ENCODE measurements at places on chromosomes 16 and 17.

DNA sequence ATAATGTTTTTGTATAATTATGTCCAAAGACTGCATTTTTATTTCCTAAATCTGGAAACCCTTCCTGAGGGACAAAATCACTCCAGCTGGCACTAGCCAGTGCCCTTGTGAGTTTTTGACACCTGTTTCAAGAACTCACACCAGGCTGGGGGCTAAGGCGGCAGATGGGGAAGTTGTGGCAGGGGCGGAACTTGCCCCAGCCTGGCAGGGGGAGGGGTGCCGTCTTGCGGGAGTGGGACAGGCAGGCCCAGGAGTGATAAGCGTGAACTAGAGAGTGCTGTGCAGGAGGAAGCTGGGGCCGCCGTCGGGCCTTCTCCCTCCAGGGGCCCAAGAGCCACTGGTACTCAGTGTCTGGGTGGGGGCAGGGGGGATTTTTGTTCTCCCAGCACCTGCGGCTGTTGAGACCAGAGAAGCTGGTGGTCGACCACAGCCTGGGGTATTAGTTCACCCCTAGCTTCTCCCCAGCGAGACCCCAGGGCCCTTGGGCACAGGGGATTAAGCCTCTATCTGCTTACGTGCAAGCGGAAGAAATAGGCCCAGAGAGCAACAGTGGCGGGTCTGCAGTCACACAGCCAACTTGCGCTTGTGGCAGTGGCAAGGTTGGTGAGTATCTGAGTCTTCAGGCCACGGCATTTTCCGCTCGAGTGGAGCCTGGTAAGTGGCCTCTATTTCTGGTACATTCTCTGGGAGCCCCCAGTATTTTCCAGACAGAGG lies 40.2 kb upstream of the PLCG2 start:
- DNase-seq: no peak

- DNase-seq: no peak
Observed at GRCh38 chr17:28577466-28577824, 750 bp upstream of the ALDOC start.

DNA sequence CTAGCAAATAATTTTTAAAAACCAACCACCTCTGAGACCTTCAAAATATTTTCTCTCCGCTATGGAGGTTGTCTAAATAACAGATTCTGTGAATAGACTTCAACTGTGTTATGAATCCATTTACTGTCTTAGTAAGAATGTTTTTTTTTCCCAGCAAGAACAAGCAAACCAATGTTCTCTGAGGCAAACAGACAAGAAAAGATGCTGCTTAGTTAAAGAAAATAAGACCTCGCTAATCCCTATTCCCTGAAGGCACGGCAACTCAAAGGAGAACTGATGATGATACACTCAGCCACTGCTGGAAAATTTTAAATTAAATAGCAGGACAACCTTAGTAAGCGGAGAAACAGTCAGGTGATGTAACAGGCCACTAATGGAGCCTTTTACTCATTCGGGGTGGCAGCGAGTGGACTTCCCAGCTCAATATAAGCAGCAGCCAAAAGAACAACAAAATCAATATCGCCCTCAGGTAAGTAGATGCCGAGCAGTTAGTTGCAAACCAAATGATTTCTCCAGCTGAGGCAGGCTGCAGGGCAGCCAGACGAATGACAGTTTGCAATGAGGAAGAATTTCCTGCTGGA lies 81.8 kb downstream of the CPPED1 start:
- no peak for DNase-seq

- peak; percentile 83 for DNase-seq
Observed at GRCh38 chr16:720990-721764, at the start of gene ANTKMT. ANTKMT (plus strand) TSS chr16:721146; CDS start chr16:721275, 129 bp downstream.

DNA sequence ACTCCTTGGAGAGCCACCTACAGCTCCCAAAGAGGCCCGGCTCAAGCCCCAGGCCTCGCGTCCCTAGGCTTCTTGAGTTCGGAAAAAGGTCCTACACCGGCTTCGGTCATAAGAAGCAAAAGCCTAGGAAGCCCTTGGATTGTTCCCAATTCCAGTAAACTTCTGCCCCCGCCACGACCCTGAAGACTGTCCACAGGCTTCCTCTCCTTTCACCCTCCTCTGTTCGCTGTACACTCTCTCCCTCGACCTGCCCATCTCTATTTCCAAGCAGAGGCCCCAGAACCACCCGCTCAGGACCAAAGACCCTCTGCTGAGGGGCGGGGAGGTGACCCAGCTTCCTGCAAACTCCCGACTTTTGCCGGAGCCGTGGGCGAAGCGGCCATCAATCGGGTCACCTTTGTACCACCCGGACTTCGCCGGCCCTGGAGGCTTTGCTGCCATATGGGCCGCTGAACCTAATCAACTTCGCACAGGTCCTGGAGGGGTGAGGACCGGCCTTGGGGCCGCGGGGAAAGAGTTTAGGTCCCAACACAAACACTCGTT lies 2.7 kb downstream of the HOXB2 start:
- no peak for DNase-seq

DNA sequence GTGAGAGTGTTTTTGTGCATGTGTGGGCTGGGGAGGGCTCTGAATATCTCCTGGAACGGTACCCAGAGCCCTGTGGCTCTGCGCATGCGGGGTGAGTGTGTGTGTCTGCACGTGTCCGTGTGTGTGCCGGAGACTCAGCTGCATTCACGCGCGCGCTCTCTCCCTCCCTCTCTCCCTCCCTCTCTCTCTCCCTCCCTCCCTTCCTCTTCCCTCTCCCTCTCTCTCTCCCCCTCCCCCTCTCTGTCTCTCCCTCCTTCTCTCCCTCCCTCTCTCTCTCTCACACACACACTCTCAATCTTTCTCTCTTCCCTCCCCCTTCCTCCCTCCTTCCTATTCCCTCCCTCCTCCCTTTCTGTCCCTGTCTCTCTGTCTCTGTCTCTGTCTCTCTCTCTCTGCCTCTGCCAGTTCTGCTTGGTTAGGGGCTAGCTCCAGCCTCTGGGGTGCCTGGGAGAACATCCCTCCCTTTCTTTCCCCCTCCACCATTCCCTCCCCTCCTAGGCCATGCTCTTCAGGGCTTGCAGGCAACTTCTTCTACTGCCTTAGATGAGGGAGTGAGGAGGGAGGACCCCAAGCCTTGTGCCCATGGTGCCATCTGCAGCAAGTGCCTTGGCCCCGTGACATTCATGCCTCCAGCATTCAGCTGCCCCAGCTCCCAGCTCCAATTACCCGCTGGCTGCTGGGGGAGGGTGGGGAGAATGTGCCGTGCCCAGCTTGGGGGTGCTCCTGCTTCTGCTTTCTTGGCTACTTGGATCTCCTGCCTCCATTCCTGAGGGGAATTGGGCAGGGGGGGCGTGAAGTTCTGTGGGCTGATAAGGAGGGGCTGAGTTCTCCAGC lies 6.4 kb downstream of the THRA start:
- peak; percentile 70 for DNase-seq

- no peak for DNase-seq
Observed at GRCh38 chr17:3544365-3544764, 13.2 kb downstream of the TRPV3 start.

DNA sequence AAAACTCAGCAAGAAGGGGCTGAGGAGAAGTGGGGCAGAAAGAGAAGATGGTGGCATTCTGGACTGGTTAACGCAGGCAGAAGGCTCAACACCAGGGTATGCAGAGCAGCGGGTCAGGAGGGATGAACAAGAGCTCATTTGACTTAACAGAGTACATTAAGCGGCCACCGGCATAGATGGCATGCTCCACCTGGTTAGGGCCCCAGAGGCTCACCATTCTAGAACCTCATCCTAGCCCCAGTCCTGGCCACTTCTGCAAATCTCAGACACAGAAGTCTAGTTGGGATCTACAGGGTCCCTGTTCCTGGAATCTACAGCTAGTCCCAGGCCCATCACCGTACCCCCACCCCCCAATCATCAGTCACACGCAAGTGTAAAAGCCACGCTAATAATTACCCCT lies 1.7 kb upstream of the MYO1C start:
- DNase-seq: no peak

DNA sequence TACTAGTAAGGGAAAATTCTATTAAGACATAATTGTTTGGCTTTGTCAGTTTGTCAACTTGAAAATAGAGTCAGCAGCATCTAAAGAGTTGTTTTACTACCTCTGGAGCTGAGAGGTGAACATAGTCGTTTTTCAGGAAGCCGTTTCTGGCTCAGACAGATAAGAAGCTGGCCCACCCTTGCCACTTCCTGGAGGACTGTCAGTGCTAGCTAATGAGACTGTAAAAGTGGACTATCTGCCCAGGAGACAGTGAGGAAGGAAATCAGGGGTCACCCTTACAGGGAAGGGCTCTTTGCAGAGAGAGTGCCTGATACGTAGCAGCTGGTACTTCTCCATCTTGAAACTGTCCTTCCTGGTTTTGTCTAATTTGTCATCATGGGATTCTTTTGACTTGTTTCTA lies 328.7 kb downstream of the WWOX start:
- DNase-seq: no peak

DNA sequence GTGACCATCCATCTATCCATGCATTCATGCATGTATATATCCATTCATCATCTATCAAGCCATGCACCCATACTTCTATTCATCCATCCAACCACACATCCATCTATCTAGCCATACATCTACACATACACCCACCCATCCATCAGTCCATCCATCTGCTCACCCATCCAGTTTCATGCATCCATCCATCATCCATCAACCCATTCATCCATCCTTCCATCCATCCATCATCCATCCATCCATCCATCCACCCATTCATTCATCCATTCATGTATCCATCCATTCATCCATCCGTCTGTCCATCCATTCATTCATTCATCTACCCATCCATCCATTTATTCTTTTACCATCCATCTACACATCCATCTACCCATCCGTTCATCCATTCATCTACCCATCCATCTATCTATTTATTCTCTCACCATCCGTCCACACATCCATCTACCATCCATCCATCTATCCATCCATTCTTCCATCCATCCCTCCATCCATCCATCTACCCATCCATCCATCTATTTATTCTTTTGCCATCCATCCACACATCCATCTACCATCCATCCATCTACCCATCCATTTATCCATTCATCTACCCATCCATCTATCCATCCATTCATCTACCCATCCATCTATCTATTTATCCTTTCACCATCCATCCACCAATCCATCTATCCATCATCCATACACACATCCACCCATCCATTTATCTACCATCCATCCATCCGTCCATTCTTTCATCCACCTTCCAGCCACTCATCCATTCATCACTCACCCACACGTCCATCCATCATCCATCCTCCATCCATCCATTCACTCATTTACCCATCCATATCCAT lies 3.2 kb downstream of the CCL17 start:
- DNase-seq: no peak

GRCh38 chr16:64356267-64356666 lies 765.6 kb downstream of the CDH11 start:
- DNase-seq: no peak

DNA sequence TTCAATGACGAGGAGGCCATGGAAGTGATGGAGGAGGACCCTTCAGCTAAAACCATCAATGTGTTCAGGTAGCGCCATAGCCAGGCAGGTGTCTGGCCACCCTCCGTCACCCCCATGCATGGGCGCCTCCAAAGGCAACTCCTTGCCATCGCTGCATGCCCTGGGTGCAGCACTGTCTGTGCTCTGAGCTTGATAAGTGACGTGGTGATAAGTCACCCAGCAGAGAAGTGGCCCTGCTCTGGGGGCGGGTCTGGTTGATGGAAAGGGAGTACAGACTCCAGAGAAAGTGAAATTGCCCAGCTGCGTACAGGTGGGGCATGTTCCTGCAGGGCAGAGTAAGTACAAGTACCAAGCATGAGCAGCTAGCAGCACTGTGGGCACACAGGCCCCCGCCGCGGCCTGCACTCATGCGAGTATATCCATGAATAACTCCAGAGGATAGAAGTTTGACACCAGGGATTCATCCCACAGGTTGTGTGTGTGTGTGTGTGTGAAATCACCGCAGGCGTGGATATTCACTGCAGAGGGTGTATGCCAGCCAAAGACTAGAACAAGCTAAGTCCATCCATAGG lies 13.1 kb downstream of the DNAI2 start:
- DNase-seq: no peak

GRCh38 chr16:1002399-1003166 lies 21.0 kb downstream of the SOX8 start:
- no peak for DNase-seq

- DNase-seq: no peak
Observed at GRCh38 chr17:75637143-75637538, 3.9 kb downstream of the SMIM5 start.

- no peak for DNase-seq
Observed at GRCh38 chr16:88455610-88456355, 2.7 kb downstream of the ZFPM1 start.

- DNase-seq: no peak
Observed at GRCh38 chr17:36727052-36727451, 125.7 kb downstream of the MRM1 start.

- no peak for DNase-seq
Observed at GRCh38 chr17:41536741-41537613, 8.9 kb upstream of the KRT19 start.

DNA sequence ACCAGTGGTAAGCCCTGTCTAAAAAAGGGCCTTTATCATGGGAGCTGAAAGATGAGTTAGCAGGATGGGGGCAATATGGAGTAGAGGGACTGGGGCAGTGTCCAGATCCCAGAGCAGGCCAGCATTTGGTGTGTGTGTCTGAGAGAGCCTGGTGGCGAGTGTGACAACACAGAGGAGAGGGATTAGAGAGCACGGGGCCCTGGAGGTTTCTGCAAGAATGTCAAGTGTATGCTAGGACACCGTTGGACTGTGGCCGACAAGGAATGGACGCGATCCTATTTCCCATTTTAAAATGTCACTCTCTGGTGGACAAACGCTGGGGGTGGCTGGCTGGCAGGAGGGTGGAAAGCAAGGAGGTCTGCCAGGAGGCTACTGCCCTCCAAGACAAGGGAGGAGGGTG lies 12.4 kb downstream of the TAC4 start:
- no peak for DNase-seq

DNA sequence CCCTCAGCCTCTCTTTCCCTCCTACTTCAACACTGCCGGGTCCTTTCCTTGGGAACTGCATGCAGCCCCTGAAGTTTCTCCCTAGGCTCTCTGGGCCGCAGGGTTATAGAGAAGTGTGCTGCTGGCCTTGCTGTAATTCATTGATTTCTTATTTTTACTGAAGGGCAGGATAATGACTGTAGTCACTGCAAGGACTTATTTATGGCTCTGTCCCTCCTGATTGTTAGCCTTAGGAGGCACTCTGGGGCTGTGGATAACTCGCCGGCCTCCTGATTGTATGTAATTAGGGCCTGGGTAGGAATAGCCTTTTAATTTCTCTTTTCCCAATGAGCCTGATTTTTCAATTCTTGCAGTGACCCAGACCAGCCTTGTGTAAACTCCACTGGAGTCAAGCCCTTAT lies 138.3 kb upstream of the CDH13 start:
- no peak for DNase-seq

- DNase-seq: no peak
Observed at GRCh38 chr16:2208772-2209171, 1.9 kb downstream of the BRICD5 start.

DNA sequence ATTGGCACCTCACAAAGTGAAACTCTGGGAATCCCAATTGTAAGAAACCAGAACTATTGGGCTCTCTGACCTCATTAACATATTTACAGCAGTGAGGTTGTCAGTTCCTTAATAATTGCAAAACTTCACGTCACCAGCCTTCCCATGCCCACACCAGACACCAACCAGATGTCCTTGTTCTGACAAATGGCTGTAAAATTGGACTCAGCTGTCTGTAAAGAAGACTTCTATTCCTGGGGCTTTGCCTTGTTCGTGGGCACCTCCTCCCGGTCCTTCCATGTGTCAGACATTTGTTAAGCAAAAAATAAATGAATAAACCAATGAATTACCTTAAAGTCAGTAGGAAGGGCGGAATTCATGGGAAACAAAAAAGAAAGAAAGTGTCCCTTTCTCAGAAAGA lies 284.3 kb upstream of the CDH11 start:
- no peak for DNase-seq

Measured in NCI-H1436 (cell line).